NCI-H1930 (cell line): ENCODE measurements at places on chromosomes 6 and 20.

GRCh38 chr6:130810307-130811030 is 16.7 kb upstream of the SMLR1 start:
- DNase-seq: no peak

DNA sequence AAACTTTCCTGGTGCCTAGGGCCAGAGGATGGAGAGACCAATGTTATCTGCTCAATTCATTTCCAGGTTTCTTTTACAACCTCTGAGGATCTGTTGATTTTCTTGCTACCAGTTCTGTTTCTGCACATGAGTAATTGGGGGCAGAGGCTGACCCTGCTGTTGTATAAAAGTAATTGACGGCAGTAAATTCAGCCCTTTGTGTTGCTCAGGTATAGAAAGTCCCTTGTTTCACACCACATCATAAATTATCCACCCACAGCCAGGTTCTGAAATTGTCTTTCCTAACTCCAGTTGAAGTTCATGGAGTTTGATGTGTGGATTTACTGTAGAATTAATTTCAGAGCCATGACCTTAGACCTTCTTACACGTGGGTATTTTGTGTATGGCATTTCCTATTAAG is 107.4 kb upstream of the GRIK2 start:
- no peak for DNase-seq

- DNase-seq: no peak
Observed at GRCh38 chr6:143608906-143609305, 68.9 kb upstream of the PHACTR2 start.

GRCh38 chr6:168410035-168410434 is 30.9 kb upstream of the SMOC2 start:
- no peak for DNase-seq

- no peak for DNase-seq
Observed at GRCh38 chr6:21733311-21733710, 139.8 kb downstream of the SOX4 start.

DNA sequence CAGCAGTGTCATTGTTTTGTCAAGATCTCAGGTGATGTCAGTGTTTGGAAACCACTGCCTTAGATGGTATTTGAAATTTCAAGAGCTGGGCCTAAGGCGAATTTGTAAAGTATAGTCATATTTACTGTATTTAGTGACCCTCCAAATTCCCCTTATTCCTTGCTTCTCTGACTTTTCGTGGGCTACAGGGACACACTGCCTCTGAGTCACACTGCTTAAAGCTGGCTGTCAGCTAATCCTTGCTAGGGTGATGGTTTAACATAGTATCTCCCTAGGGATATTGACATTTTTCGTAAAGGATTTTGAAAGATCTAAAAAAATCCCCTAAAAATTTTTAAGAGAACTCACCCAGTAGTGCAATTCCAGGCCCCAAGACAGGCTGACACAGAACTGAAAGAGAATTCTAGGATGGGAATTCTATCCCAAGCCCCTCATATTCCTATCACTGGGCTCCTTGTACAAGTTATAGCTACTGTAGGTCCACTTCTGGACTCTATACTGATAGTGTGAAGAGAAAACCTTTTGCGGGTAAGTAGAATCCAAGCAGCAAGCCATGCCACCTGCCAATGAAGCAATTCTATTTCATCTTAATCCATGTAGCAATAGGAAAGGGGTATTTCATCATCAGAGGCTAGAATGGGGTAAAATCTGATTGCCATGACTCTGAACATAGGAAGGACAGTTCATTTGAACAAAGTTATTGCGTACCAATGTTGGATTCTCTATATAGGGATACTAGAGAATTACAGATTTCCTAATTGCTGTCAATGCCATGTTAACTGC is 4.3 kb downstream of the BMP6 start:
- DNase-seq: no peak
